ENCODE measurements at places on chromosomes 2 and 18.
A peak's percentile ranks its signal among the peaks of the same experiment; 100 is the strongest.

- DNase-seq: peak; percentile 15
Observed at GRCh38 chr2:230161184-230161583, 58.6 kb downstream of the SP110 start.

- no peak for DNase-seq
Observed at GRCh38 chr2:123720760-123721159, 304.3 kb upstream of the CNTNAP5 start.

GRCh38 chr2:238173692-238174091 is 14.9 kb downstream of the ERFE start:
- no peak for DNase-seq

GRCh38 chr18:289026-289425 is 21.2 kb upstream of the THOC1 start:
- no peak for DNase-seq

- DNase-seq: peak; percentile 65
Observed at GRCh38 chr2:111883661-111884591, at the start of gene ANAPC1. Gene ANAPC1, minus strand, starts transcription at chr2:111884193. Its CDS starts 3,368 bp downstream, at chr2:111880825.

DNA sequence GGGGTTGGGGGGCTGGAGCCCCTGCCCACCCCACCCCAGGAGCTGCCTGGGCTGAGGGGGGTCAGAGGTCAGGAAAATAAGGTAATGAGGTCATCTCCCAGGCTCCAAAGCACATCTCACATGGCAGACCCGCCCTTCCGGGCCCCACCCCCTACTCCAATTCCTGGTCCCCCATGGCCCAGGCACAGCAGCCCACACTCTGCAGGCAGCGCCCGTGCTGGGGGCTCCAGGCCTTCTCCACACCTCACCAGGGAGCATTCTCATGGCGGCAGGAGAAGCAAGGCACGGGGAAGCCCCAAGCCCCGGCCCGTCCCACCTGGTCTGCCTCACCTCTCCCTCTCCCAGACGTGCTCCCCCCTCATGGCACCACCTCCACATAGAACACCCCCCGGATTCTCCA is 43.8 kb downstream of the AQP12A start:
- no peak for DNase-seq

DNA sequence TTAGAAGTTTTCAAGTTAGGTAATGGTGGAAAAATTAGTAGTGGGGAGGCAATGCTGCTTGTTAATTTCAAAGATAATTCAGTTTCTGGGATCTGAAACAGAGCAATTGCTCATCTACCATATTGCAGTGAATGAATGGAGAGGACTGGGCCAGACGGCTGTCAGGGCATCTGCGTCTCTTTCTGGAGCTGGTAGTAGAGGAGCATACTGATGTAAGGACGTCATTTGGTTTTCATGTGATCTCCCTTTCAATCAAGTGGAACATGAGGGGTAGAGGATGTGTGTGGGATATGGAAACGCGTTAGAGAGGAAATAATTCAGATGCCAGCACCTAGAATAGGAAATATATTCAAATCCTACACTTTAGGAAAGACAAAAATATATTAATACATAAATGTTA is 490.3 kb downstream of the ADCYAP1 start:
- DNase-seq: no peak

GRCh38 chr2:41540272-41540998 is 507.4 kb upstream of the PKDCC start:
- no peak for DNase-seq

- no peak for DNase-seq
Observed at GRCh38 chr2:112725545-112726457, 5.0 kb downstream of the NT5DC4 start.

GRCh38 chr2:156399950-156400705 is 36.1 kb upstream of the GPD2 start:
- DNase-seq: peak; percentile 89

DNA sequence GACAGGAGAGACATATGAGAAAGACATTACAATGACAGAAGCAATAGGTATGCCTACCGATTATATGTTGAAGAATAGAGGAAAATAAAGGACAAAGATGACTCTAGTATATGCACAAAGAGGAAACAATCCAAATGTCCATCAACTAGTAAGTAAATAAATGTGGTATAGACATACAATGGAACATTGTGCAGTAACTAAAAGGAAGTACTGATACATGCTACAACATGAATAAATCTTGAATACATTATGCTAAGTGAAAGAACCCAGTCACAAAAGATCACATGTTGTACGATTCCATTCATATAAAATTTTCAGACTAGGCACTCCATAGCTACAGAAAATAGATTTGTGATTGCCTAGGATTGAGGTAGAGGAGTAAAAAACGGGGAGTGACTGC is 28.5 kb upstream of the PGAP1 start:
- DNase-seq: no peak

DNA sequence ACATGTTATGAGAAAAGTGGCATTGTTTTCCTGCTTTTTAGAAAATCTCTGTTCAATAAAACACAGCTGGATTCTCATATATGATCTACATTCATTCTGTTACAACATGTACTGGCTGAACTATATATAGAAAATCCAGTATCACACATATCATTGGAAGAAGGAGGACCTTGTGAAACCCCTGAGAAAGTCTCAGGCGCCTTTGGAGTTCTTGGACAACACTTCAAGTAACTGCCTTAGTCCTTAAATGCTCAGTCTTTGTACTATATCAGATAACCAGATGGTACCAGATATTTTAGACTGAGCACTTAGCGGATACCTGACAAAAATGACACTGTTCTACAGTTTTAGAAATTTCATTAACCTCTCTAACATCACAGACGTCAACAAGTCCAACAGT is 72.2 kb downstream of the ACVR1 start:
- no peak for DNase-seq

GRCh38 chr2:165629776-165630175 is 160.3 kb downstream of the CSRNP3 start:
- no peak for DNase-seq

GRCh38 chr18:67280486-67281242 is 235.9 kb downstream of the DSEL start:
- DNase-seq: no peak

GRCh38 chr18:34624551-34624950 is 85.5 kb upstream of the DTNA start:
- DNase-seq: no peak

- DNase-seq: no peak
Observed at GRCh38 chr2:117470311-117471095, 344.0 kb upstream of the DDX18 start.

GRCh38 chr2:27078267-27079194 is at the start of gene EMILIN1:
Gene EMILIN1, plus strand, starts transcription at chr2:27078615. Its CDS starts 451 bp downstream, at chr2:27079066.
- peak; percentile 51 for DNase-seq
